ENCODE measurements at places on chromosomes 7 and 10. TPM values are rescaled to one million over a fixed set of nuclear protein-coding genes. Genes with fewer than 3 reads are reported as not detected.

The GLRX3 gene
- 45.9 TPM for total RNA-seq

The CYP2E1 gene
- 0.86 TPM for total RNA-seq

The TFR2 gene
- 0.35 TPM for total RNA-seq

The CASP2 gene
- 33.7 TPM for total RNA-seq

The CLDN3 gene
- 12.8 TPM for total RNA-seq

The TMEM176A gene
- 57.4 TPM for total RNA-seq

The AKR1C4 gene
- not detected for total RNA-seq

The OR2A5 gene
- total RNA-seq = not detected

The PPP1R17 gene
- not detected for total RNA-seq

The SLC13A4 gene
- total RNA-seq = 0.27 TPM

The DUSP5 gene
- 8.9 TPM for total RNA-seq

The FEZF1 gene
- not detected for total RNA-seq

The HSPA12A gene
- total RNA-seq = 8.8 TPM

The DHX32 gene
- total RNA-seq = 31.9 TPM

The LIPN gene
- 1.6 TPM for total RNA-seq

The PGAM2 gene
- total RNA-seq = 0.44 TPM

The NME8 gene
- not detected for total RNA-seq

The WIPF3 gene
- total RNA-seq = 0.95 TPM

The GRID1 gene
- 2.5 TPM for total RNA-seq

The RRP12 gene
- 24.0 TPM for total RNA-seq

The ZCCHC24 gene
- total RNA-seq = 34.7 TPM

The CUEDC2 gene
- 41.2 TPM for total RNA-seq

The PNLIPRP2 gene
- total RNA-seq = not detected

The TRDMT1 gene
- total RNA-seq = 7.9 TPM

The TMEM213 gene
- 1.9 TPM for total RNA-seq

The MRPS17 gene
- 10.2 TPM for total RNA-seq

The ANKRD30A gene
- total RNA-seq = not detected

The ZNF117 gene
- 22.0 TPM for total RNA-seq

The MBL2 gene
- not detected for total RNA-seq

The STEAP1B gene
- 1.5 TPM for total RNA-seq
